AG20443 (cell line): ENCODE measurements at places on chromosomes 12 and 14.

- no peak for DNase-seq
These were observed 2.8 kb downstream of the PRIM1 start for GRCh38 chr12:56749359-56749758.

DNA sequence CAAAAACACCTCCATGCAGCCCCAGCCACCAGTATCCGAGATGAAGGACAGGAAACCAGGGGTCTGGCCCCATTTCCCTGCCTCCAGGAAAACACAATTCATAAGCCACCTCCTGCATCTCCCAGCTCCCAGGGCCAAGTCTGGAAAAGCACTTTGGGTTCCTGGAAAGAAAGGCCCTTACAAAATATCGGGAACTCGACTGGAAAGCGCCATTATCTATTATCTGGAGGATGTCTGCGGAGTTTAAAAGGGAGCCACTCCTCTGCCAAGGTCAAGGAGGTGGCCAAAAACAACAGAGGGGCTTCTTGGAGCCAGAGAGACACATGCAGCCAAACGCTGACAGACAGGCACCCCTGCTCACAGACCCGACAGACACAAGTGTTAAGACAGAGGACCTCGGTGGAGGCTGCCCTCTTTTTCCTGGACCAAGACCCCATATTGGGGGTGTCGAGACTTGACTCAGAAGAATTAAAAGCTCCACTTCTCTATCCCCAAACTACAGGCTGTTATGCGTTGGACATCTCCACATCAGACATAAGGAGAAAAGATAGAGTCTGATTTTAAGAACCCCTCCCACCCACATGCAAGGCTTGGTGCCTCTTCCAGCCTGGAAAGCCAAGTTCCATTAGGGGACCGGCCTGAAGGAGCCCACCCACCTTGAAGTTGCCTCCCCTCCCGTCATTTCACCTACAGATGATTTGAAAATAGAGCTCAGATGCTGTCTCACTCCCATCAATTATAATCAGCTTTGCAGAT lies 9.6 kb downstream of the ACTN1 start:
- DNase-seq, result no peak

DNA sequence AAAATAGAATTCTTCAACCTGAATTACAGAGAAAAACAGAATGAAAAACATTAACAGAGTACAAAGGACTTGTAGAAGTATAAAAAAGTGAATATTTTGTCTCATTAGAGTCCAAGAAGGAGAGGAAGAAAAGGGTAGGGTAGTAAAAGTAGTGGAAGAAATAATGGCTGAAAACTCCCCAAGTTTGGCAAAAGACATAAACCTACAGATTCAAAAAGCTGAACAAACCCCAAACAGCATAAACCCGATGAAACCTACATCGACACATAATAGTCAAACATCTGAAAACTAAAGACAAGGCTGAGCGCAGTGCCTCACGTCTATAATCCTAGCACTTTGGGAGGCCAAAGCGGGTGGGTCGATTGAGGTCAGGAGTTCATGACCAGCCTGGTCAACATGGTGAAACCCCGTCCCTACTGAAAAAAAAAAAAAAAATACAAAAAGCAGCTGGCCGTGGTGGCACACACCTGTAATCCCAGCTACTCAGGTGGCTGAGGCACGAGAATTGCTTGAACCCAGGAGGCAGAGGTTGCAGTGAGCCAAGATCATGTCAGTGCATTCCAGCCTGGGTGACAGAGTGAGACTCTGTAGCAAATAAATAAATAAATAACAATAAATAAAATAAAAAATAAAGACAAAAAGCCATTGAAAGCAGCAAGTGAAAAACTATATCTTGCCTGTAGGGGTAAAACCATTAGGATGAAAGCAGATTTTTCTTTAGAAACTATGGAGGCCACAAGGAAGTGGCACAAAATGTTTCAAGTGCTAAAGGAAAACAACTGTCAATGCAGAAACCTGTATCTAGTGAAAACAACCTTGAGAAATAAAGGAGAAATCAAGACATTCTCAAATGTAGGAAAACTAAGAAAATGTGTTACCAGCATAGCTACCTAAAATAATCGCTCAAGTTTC lies 11.4 kb downstream of the TIMM9 start:
- no peak for DNase-seq

DNA sequence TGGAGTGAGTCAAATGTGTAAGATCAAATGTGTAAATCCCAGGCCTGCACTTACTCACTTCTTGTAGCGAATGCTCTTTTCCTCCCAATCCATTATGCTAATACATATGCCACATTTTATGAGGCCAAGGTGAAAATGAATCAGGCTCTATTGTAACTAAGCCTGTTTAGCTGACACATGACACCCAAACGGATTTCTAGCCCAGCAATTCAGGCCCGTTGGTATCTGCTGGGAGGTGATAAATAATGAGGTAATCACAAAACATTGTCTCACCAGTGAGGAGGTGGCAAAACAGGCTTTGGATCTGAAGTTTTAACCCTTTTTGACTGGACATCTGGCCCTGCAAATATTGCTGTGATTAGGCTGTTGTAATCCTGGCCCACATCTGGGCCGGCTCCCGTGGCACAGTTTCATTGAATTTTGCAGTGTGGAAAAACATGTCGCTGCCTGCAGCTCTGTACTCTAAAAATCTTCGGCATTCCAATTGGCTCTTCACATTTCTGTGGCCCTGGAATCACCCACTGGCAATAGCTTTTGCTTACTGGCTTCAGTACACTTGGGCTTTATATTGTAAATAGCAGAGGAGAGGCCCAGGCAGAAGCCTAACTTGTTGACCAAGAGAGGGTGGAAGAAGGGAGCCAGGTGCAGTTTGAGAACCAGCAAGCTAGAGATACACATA lies 106.1 kb downstream of the PAX9 start:
- peak; percentile 25 for DNase-seq
